ENCODE measurements at places on chromosomes 7 and 10.

- DNase-seq, result no peak
Observed at GRCh38 chr10:61452655-61453641, at the start of gene TMEM26. TMEM26 (minus strand) TSS chr10:61453381; CDS start chr10:61453081, 300 bp downstream.

DNA sequence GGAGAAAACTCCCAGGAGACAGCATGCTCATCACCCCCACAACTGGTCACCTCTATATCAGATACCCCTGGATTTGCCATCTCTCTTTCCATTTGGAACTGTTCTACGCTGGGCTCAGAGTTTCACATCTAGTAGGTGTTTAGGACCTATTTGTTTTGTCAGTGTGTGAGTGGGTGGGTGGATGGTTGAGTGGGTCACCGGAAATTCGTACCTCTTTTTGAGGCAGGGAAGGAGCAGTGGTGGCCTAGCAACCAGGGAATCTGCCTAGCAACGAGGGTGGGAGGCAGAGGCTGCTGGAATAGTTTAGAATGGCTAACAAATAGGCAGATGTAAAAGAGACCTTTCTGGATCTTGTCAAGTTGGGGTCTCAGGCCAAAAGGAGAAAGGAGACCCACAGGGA, 23.2 kb upstream of the SLF2 start:
- no peak for DNase-seq

DNA sequence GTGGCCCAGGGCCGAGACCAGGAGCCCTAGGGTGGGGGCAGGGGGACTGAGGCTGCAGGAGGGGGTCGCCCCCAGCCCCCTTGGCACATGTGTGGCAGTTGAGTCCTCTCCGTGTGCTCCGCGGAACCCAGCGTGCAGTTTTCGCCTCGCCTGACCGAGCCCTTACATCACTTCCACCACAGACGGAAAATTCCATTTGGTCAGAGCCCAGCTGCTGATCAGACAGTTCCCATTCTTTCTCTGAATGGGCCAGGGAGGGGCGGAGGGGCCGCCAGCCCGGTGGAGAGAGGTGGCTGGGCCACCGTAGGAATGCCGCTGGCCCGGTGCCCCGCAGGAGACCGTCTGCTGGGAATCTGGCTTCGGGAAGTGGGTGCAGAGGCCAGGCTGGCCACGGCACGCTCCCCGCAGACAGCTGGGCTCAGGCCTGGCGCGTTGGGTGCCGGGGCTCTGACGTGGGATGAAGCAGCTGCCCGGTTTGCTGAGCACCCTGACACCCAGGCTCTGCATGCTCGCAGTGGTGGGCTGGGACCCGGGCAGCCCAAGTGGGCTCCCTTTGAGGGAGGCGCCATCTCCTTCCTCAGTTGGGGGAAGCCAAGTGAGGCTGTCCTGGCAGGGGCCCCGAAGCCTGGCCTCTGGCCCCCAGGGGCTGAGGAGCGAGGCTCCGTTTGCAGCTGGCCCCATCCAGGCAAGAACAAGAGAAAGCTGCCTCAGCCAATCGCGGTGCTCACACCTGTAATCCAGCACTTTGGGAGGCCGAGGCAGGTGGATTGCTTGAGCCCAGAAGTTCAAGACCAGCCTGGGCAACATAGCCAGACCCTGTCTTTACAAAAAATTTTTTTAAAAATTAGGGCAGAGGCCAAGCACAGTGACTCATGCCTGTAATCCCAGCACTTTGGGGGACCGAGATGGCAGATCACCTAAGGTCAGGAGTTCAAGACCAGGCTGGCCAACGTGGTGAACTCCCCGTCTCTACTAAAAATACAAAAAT, 9.9 kb downstream of the TTYH3 start:
- DNase-seq, result peak; percentile 96

DNA sequence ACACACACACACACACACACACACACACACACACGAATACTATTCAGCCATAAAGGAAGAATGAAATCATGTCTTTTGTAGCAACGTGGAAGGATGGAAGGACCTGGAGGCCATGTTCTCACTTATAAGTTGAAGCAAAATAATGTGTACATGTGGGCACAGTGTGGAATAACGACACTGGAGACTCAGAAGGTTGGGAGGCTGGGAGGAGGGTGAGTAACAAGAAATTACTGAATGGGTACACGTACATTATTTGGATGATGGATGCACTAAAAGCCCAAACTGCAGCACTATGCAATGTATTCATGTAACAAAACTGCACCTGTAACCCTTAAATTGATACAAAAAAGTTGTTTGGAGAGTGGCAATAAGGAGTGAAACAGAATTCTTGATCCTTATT, 32.1 kb downstream of the KMT2C start:
- no peak for DNase-seq

DNA sequence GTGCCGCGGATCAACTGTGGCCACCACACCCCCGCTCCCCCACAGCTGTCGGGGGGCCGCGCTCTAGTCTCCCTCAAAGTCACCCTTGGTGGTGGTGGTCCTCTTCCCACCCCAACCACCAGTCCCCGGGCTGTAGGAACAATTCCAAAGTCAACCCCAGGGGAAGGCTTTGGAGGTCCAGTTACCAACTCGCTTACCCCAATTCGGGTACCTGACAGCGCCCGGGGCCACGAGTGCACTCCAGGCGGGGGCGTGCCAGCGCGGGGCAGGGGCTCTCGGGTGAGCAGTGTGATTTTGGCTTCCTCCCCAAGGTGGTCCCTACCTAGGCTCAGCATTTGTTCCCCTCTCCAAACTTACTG, 584 bp upstream of the ZMIZ1 start:
- DNase-seq, result no peak

- DNase-seq, result no peak
Observed at GRCh38 chr10:80167471-80168161, 35.1 kb downstream of the PLAC9 start.

DNA sequence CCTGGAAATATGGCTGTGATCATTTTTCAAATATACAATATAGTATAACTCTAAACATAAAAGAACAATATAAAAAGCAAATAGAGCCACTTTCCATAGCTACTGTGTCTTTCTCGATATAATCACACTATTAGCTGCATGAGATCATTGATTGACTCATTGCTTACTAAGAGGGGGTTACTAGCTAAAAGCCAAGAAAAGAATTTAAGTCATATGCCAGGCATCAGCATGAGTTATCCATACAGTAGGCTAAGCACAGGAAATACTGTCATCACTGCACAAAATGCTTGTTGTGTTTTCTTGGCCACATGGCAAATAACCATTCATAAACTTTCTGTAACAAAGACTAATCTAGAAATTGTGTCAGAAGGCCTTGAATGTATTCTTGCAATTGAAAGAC, 18.8 kb upstream of the ABCB5 start:
- DNase-seq, result peak; percentile 50

DNA sequence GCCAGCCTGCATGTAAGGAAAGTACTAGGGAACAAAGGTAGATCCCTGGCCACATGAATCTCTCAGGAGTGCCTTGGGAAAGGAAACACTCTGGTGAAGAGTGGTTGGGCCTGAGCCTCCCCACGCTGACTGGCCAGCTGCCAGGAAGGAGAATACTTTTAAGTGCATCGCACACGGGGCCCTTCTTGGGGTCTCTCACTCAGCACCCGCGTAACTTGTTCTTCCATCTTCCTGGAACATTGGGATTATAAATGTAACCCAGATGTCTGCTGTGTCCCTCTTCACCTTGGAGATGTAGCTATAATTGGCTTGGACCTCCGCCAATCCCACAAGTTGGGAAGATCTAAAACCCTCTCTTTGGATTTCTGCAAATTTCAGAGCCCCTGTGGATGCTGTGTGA, 4.4 kb upstream of the GLI3 start:
- no peak for DNase-seq

GRCh38 chr7:81244224-81244623, 325.4 kb upstream of the SEMA3C start:
- no peak for DNase-seq

- no peak for DNase-seq
Observed at GRCh38 chr7:37758501-37759045, 75.0 kb downstream of the GPR141 start.

DNA sequence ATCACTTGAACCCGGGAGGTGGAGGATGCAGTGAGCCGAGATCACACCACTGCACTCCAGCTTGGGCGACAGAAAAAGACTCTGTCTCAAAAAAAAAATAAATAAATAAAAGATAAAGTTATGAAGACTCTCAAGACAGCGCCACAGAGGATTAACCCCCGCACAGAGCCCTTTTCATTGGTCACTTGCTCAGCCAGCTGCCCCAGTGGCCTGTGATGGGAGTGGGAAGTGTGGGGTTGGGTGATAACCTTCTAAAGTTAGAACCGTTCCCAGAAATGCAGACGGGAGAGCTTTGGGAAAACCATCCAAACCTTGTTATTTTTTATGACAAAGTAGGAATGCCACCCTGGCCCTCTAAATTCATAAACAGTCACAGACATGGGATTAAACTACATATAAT, 57.4 kb downstream of the PARP12 start:
- DNase-seq, result no peak

- no peak for DNase-seq
Observed at GRCh38 chr10:5488272-5489161, 10.9 kb downstream of the CALML5 start.

DNA sequence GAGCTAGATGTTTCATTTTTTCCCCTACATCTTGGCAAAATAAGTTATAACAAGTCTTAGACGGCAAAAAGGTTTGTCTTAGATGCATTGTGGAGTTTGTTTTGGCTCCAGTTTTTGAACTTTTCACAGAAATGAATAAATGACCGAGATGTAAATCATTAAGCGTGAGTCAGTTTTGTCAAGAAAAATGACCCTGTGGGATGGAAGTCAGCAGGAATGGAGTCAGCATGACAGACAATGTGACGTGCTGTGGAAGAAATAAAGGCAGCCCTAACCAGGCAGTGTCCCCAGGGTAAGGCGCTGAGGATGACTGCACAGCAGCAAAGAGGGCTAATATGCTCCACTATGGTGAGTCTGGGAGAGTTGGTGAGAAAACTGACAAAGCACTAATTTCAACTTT, 163.2 kb downstream of the NOC3L start:
- DNase-seq, result no peak

DNA sequence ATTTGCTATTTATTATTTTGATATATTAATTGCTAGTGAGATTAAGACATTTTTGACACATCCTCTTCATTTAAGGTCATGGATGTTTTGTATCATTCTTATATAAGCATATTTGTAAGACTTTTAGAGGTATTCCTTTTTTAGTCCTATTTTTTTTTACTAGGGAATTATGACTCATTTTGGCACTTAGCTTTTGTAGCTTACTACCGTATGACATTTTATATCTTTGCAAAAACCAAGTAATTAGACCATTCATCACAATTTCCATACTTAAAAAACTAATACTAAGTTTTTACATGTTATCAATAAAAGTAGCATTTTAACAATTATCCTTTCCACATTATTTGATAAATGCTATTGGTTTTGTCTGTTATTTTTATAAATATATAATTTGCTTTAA, 41.6 kb downstream of the BMPR1A start:
- DNase-seq, result no peak

DNA sequence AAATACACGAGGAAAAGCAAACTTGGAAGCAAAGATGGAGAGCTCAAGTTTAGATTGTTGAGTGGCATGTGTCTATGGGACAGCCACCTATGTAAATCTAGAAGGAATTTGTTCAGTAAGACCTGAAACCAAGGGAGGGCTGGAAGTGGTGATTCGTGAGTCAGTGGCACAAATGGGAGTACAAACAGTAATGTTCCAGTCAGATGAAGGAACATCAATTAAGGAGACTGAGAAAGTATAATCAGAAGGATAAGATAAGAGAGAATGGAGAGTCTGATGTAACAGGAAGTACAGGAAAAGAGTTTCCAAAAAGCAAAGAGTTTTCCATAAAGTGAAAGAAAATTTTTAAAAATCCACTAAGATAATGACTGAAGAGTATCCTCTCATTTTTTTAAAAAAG, 544.2 kb downstream of the KIF20B start:
- no peak for DNase-seq

GRCh38 chr7:155533827-155534690, 12.3 kb downstream of the CNPY1 start:
- DNase-seq, result no peak

DNA sequence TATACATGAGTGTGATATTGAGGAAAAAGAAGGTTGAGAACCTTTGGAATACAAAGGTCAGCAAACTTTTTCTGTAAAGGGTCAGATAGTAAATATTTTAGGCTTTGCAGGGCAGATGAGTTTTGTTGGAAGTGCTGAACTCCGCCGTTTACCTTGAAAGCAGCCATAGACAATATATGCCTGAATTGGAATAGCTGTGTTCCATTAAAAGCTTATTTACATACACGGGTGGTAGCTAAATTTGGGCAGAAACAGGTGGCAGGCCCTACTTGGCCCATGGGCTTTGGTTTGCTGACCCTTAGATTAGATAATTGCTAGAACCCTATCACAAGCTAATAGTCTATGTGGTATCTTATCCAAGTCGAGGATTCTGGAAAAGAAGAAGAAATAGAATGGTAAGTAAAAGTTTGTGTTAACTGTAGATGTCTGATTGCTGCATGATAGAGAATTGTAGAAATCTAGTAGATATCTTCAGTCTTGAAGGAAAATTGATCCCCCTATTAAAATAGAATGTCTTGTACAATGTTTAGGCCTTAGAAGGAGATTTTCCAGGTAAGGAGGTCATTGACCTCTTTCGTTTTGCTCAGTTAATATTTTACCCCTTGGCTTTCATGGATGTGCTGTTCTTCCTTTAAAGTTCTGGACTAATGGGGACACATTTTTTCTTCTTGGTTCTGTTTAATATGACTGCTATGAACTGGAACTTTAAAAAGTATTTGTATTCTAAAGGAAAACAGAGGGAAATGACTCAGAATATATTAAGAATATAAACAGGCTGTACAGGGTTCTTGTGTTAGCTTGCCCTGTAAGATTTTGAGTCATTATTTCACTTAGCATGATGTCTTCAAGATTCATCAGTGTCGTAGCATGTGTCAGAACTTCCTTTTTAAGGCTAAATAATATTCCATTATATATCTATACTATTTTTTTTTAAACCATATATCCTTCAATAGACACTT, 8.0 kb downstream of the RBM33 start:
- DNase-seq, result no peak

GRCh38 chr10:68826764-68827591, at the start of gene STOX1:
STOX1 (plus strand) TSS chr10:68827531; CDS start chr10:68827624, 93 bp downstream.
- DNase-seq, result peak; percentile 10

DNA sequence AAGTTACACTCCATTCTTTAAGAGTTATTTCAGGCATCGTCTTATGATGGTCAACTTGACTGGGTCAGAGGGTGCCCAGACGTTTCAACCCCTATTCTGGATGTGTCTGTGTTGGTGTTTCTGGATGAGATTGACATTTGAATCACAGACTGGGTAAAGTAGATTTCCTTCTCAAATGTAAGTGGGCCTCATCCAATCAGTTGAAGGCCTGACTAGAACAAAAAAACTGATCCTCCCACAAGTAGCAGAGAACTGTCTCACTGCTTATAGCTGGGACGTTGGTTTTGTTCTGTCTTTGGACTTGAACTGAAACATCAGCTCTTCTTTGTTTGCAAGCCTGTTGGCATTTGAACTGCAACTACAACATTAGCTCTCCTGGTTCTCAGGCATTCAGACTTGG, 76.3 kb upstream of the LYZL1 start:
- no peak for DNase-seq

Data from GM04504 (cell line).